ENCODE measurements at places on chromosomes 7 and 10.

- peaks cover 29% of the 10 kb centered on the region for H3K4me1 ChIP-seq
- H3K27me3 ChIP-seq = no peaks in the 10 kb centered on the region
- H3K27ac ChIP-seq = no peak overlapping the region
- H3K36me3 ChIP-seq = peaks cover 29% of the 10 kb centered on the region
These were observed 1.9 kb downstream of the VWDE start for GRCh38 chr7:12401538-12402364.

DNA sequence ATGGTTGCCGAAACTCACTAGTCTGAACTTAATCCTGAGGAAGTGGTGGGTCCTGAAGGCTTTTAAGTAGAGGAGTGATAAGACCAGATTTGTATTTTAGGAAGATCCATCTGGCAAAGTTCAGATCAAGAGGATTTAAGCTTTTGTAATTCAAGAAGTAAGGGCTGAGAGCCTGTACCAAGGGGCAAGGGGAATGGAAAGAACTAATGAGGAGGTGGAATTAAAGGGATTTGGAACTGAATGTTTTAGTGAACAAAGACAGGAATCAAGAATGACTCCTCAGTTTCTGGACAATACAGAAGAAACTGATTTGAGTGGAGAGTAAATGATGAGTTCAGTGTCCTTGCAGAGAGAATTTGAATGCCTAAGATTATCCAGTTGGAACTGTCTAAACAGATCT is 249.0 kb downstream of the C7orf25 start:
- no peaks in the 10 kb centered on the region for H3K36me3 ChIP-seq
- H3K27ac ChIP-seq = no peak overlapping the region
- no peak overlapping the region for H3K4me3 ChIP-seq
- H3K4me1 ChIP-seq = no peaks in the 10 kb centered on the region
- DNase-seq = no peak

DNA sequence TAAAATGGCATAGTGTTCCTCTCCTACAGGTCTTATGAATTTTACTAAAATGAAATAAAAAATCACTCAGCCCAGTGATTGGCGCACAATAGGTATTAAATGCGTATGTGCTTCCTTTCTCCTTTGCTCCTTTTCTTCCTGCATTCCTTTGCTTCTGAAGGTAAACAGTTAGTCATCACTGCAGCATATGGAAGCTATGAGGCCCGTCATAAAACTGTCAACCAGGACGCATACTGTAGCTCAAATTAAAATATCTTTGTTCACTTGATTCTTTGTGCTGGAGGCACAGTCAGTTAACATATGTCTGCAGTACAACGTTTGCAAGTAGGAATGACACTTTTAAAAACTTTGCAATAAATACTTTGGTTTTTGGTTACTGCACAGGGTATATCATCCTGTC is 374.7 kb downstream of the TCERG1L start:
- DNase-seq = no peak
- H3K36me3 ChIP-seq = no peaks in the 10 kb centered on the region
- H3K4me3 ChIP-seq = no peak overlapping the region
- no peaks in the 10 kb centered on the region for H3K4me1 ChIP-seq
- H3K27ac ChIP-seq = no peak overlapping the region
- no peaks in the 10 kb centered on the region for H3K27me3 ChIP-seq

DNA sequence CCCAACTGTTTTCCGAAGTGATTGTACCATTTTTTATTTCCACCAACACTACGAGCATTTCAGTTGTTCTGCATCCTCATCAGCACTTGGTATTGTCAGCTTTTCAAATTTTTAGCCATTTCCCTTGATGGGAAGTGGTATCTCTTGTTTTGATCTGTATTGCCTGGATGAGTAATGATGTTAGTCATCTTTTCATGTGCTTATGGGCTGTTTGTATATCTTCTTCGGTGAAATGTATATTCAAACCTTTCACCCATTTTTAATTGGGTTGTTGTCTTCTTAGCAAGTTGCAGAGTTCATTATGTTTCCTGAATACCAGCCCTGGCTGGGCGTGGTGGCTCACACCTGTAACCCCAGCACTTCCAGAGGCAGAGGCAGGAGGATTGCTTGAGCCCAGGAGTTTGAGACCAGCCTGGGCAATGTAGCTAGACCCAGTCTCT is 22.1 kb downstream of the CLIP2 start:
- no peak overlapping the region for H3K27ac ChIP-seq
- H3K4me1 ChIP-seq = no peaks in the 10 kb centered on the region
- no peak for DNase-seq
- H3K27me3 ChIP-seq = no peaks in the 10 kb centered on the region
- H3K4me3 ChIP-seq = no peak overlapping the region

GRCh38 chr10:947881-948280 is 16.4 kb upstream of the LARP4B start:
- H3K36me3 ChIP-seq = no peaks in the 10 kb centered on the region
- H3K27ac ChIP-seq = no peak overlapping the region
- no peak overlapping the region for H3K4me3 ChIP-seq
- H3K27me3 ChIP-seq = no peaks in the 10 kb centered on the region
- peaks cover 9% of the 10 kb centered on the region for H3K4me1 ChIP-seq

GRCh38 chr7:27129729-27130539 is 623 bp downstream of the HOXA4 start:
- H3K4me3 ChIP-seq = no peak overlapping the region
- H3K27me3 ChIP-seq = no peaks in the 10 kb centered on the region
- no peak overlapping the region for H3K27ac ChIP-seq
- peaks cover 34% of the 10 kb centered on the region for H3K4me1 ChIP-seq

GRCh38 chr7:87506246-87507180 is 31.0 kb upstream of the ABCB4 start:
- no peak overlapping the region for H3K27ac ChIP-seq
- H3K4me3 ChIP-seq = no peak overlapping the region
- H3K27me3 ChIP-seq = no peaks in the 10 kb centered on the region
- H3K36me3 ChIP-seq = no peaks in the 10 kb centered on the region
